ENCODE measurements at places on chromosomes 1 and 21. TPM values are rescaled to one million over a fixed set of nuclear protein-coding genes. Genes with fewer than 3 reads are reported as not detected.

- no peaks in the 10 kb centered on the region for H3K36me3 ChIP-seq
- no peaks in the 10 kb centered on the region for H3K27me3 ChIP-seq
- H3K4me1 ChIP-seq: no peaks in the 10 kb centered on the region
These were observed 45.4 kb upstream of the ATP1B1 start for GRCh38 chr1:169060919-169061639.

DNA sequence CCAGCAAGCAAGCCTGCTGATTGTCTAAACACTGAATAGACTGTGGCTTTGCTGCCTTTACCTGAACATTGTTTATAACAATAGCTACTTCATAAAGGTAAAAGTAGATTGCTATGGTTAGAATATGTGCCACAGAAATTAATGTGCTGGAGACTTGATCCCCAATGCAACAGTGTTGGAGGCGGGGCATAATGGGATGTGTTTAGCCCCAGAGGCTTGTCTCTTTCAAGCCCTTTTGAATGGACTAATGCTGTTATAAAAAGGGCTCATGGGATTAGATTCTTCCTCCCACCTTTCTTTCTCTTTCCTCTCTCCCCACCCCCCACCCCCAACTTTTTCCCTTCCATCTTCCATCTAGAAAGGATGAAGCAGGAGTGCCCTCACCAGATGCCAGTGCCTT lies 80.2 kb upstream of the PPP2R5A start:
- no peak overlapping the region for H3K4me3 ChIP-seq
- no peaks in the 10 kb centered on the region for H3K27me3 ChIP-seq
- no peaks in the 10 kb centered on the region for H3K4me1 ChIP-seq
- no peaks in the 10 kb centered on the region for H3K36me3 ChIP-seq
- DNase-seq: no peak

- H3K27me3 ChIP-seq: peaks cover 10% of the 10 kb centered on the region
- no peak overlapping the region for H3K4me3 ChIP-seq
- no peak overlapping the region for H3K27ac ChIP-seq
- no peaks in the 10 kb centered on the region for H3K36me3 ChIP-seq
- no peak for DNase-seq
- H3K4me1 ChIP-seq: no peaks in the 10 kb centered on the region
These were observed 2.9 kb upstream of the OLIG1 start for GRCh38 chr21:33067043-33067442.

- H3K4me1 ChIP-seq: no peaks in the 10 kb centered on the region
- no peak overlapping the region for H3K4me3 ChIP-seq
- no peak overlapping the region for H3K27ac ChIP-seq
- no peak for DNase-seq
These were observed 40.0 kb downstream of the CENPF start for GRCh38 chr1:214643030-214643429.

DNA sequence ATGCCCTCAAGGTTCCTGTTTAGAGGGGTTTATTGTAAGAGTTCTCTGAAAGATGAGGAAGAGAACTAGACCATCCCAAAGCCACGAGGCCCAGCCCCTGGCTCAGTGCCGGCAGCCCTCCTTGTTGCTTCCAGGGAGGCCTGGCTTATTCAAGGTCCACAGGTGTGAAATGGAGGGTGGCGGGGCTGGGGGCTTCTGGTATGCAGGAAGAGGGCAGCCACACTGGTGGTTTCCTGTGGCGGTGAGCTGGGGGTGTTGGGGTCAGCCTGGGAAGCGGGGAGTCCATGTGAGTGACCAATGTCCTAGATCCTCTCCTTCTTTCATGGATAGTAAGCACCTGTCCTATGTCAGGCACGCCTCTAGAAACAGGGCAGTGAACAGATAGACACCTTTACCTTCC lies 138.2 kb downstream of the CAMTA1 start:
- no peaks in the 10 kb centered on the region for H3K36me3 ChIP-seq
- H3K27me3 ChIP-seq: no peaks in the 10 kb centered on the region
- DNase-seq: no peak
- H3K4me1 ChIP-seq: peaks cover 13% of the 10 kb centered on the region
- no peak overlapping the region for H3K4me3 ChIP-seq

GRCh38 chr1:243269461-243269801 lies 13.6 kb downstream of the SDCCAG8 start:
- no peaks in the 10 kb centered on the region for H3K27me3 ChIP-seq
- DNase-seq: no peak
- peaks cover 6% of the 10 kb centered on the region for H3K36me3 ChIP-seq
- peak overlapping the region; percentile 47 for H3K4me3 ChIP-seq
- peak overlapping the region; percentile 36 for H3K27ac ChIP-seq
- H3K4me1 ChIP-seq: peaks cover 31% of the 10 kb centered on the region

DNA sequence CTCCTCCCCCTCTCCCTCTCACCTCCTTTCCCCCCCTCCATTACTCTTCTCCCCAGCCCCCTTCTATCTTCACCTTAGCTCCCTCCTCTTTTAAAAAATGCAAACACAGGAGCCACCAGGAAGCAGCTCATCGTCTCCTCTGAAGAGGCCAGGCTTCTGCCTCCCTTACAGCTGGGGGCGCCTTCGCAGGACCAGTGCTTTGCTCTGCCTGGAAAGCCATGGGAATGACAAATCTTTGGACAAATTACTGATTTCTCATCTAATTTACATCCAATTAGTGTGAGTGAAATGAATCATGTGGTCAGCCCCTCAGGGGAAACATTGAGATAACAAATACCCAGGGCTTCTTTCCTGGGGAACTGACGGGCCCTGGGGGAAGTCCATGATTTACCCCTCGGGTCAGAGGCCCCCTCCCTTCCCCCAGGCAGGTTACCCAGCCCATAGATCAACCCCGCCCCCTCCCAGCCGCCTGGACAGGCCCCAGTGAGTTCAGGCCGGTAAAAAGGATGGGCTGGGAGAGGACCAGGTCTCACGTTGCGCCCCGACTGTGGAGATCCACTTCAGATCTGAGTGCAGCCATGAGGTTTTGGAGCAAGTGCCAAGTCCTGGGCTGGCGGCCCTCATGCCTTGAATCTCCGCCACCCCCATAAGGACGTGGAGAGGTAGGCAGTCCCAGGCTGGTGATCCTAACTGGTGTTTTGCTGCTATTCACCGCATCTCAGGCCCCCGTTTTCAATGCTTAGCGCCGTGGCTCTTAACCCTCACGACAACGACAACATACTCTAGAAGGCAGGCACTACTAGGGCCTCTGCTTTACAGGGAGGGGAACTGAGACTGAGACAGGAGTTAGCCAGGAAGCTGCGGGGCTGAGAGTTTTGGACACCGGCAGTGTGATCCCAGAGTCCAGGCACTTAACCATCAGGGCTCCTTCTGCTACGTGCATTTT lies 300.8 kb downstream of the RRAGC start:
- no peak for DNase-seq
- no peaks in the 10 kb centered on the region for H3K27me3 ChIP-seq
- H3K4me1 ChIP-seq: no peaks in the 10 kb centered on the region
- no peak overlapping the region for H3K4me3 ChIP-seq
- H3K36me3 ChIP-seq: no peaks in the 10 kb centered on the region

- no peaks in the 10 kb centered on the region for H3K4me1 ChIP-seq
- peaks cover 36% of the 10 kb centered on the region for H3K36me3 ChIP-seq
- H3K27ac ChIP-seq: no peak overlapping the region
- no peak overlapping the region for H3K4me3 ChIP-seq
- no peak for DNase-seq
These were observed 37.3 kb upstream of the PGD start for GRCh38 chr1:10361515-10361914.

- no peaks in the 10 kb centered on the region for H3K27me3 ChIP-seq
- no peaks in the 10 kb centered on the region for H3K36me3 ChIP-seq
- peak; percentile 87 for DNase-seq
- peak within 1 kb of the TSS; percentile 97 for H3K27ac ChIP-seq
- peaks cover 43% of the 10 kb centered on the region for H3K4me1 ChIP-seq
These were observed at the start of gene ADAMTSL4 for GRCh38 chr1:150548632-150549495. TSS of gene ADAMTSL4 (plus strand) at chr1:150549408. CDS start at chr1:150552289, 2,881 bp downstream.

- no peak overlapping the region for H3K27ac ChIP-seq
- peaks cover 14% of the 10 kb centered on the region for H3K27me3 ChIP-seq
- no peaks in the 10 kb centered on the region for H3K4me1 ChIP-seq
- DNase-seq: no peak
- no peak overlapping the region for H3K4me3 ChIP-seq
These were observed 1.1 kb downstream of the CR2 start for GRCh38 chr1:207455183-207455754.

DNA sequence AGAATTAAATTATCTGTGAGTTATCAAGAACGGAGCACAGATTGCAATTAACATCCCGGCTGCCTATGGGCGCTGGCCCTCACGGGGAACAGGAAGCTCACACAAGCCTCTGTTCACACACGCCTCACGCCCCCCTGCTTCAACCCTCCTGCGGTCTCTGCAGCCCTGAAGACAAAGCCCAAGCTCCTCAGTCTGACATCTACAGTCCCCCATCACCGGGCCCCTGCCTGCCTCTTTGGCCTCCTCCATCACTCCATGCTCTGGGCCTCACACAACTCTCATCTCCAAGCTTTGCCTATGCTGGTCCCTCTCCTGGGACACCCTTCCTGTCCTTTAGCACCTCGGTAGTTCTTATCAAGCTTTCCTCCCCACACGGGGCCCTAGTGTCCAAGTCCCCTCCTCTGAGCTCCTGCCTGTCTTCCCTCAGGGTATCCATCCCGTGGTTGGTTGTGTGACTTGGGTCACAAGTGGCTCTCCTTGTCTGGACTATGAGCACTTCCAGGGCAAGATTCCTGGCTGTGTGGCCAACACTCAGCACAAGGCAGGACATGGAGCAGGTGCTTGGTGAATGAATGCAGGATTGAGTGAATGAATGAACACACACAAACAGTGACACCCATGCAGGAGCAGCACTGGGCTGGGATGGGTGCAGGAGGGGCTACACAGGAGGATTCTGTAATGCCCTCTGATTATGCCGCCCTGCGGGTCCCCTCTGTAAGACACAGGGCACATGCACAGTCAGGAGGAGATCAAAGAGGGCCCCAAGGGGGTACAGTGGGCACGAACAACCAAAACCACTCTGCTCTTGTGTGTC lies 116.1 kb downstream of the DMRTB1 start:
- H3K4me1 ChIP-seq: no peaks in the 10 kb centered on the region
- no peak for DNase-seq
- no peak overlapping the region for H3K4me3 ChIP-seq
- no peaks in the 10 kb centered on the region for H3K27me3 ChIP-seq
- no peaks in the 10 kb centered on the region for H3K36me3 ChIP-seq

GRCh38 chr1:155729031-155729898 lies 40.4 kb downstream of the DAP3 start:
- no peak for DNase-seq
- no peak overlapping the region for H3K4me3 ChIP-seq
- H3K36me3 ChIP-seq: peaks cover 19% of the 10 kb centered on the region
- H3K27me3 ChIP-seq: no peaks in the 10 kb centered on the region

DNA sequence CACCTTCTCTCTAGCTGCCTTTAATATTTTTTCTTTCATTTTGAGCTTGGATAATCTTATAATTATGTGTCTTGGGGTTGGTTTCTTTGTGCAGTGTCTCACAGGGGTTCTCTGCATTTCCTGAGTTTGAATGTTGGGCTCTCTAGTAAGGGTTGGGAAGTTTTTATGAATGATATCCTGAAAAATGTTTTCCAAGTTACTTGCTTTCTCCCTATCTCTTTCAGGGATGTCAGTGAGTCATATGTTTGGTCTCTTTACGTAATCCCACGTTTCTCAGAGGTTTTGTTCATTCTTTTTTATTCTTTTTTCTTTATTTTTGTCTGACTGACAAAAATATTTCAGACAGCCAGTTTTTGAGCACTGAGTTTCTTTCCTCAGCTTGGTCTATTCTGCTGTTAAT lies 55.4 kb upstream of the CCDC190 start:
- H3K4me1 ChIP-seq: no peaks in the 10 kb centered on the region
- no peak overlapping the region for H3K27ac ChIP-seq
- H3K36me3 ChIP-seq: no peaks in the 10 kb centered on the region
- no peaks in the 10 kb centered on the region for H3K27me3 ChIP-seq

- no peak overlapping the region for H3K27ac ChIP-seq
- H3K4me3 ChIP-seq: no peak overlapping the region
- H3K4me1 ChIP-seq: no peaks in the 10 kb centered on the region
- no peak for DNase-seq
These were observed 129.8 kb downstream of the CYYR1 start for GRCh38 chr21:26443291-26443690.

GRCh38 chr1:200919386-200919785 lies 24.7 kb downstream of the INAVA start:
- no peaks in the 10 kb centered on the region for H3K36me3 ChIP-seq
- no peaks in the 10 kb centered on the region for H3K4me1 ChIP-seq
- no peak overlapping the region for H3K27ac ChIP-seq
- no peaks in the 10 kb centered on the region for H3K27me3 ChIP-seq
- H3K4me3 ChIP-seq: no peak overlapping the region

The FCRLB gene
- total RNA-seq: not detected

The GJB3 gene
- not detected for total RNA-seq

The FAM131C gene
- total RNA-seq: 0.21 TPM

The FALEC gene
- total RNA-seq: not detected

The PEAR1 gene
- total RNA-seq: 39.8 TPM

The MYOG gene
- not detected for total RNA-seq

The THEMIS2 gene
- total RNA-seq: 206 TPM

The CAPN9 gene
- not detected for total RNA-seq

The LSM10 gene
- total RNA-seq: 9.8 TPM

All from ascending aorta (tissue), 2 donors.